ENCODE measurements at places on chromosomes 6 and 20. TPM values are rescaled to one million over a fixed set of nuclear protein-coding genes. Genes with fewer than 3 reads are reported as not detected.

DNA sequence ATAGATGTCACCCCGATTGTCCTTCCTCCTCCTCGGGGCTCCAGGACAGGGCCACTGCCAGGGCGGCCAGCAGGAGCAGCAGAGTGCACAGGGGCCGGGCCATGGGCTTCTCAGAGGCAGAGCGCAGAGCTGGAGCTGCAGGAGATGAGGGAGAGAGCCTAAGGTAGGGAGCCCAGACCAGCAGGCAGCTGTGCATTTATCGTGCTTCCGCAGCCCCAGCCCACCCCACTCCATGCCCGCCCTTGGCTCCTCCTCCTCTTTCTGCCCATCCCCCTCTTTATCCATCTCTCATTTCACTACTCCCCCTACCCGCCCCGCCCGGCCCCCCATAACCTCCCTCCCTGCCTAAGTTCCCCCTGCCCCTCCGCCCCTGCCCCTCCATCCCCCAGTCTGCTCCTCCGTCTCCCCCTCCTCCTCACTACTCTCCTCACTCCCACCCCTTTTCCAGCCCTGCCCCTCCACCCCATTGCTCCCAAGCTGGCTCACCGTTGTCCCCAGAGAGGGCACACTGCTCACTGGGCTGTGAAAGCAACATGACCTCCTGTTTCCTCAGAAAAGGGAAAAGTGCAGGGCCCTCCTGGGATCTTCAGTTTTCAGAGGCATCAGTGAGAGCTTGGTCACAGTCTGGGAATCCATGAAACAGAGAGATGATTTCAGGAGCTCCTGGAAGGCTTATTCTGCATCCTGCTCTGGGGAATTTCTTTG is 25.5 kb upstream of the CST1 start:
- H3K4me1 ChIP-seq = no peaks in the 10 kb centered on the region
- no peak overlapping the region for H3K4me3 ChIP-seq
- no peaks in the 10 kb centered on the region for H3K27me3 ChIP-seq
- DNase-seq = no peak
- no peaks in the 10 kb centered on the region for H3K36me3 ChIP-seq

Gene FKBP1C
- 1.2 TPM for total RNA-seq

Gene SNAI1
- 1.4 TPM for total RNA-seq

GRCh38 chr20:24328901-24329300 is 140.5 kb upstream of the SYNDIG1 start:
- no peaks in the 10 kb centered on the region for H3K27me3 ChIP-seq
- H3K36me3 ChIP-seq = no peaks in the 10 kb centered on the region
- no peak overlapping the region for H3K4me3 ChIP-seq
- no peaks in the 10 kb centered on the region for H3K4me1 ChIP-seq
- no peak for DNase-seq
- H3K27ac ChIP-seq = no peak overlapping the region

Gene PHACTR3
- not detected for total RNA-seq

DNA sequence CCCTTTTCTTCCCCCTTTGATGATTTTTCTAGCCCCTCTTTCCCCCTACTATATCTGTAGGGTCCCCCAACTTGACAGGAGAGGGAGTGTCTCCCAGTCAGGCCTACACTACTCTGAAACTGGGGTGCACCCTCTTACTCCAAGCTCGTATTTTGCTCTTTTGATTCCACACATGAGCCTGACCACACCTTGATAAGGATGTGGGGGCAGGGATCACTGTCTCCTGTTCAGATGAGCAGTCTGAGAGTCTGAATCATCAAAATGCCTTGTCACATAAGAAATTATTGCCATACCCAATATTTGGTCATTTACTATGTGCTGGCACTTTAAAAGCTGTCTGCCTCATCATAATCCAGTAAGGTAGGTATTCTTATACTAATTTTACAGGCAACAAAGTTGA is 15.9 kb downstream of the PNPLA1 start:
- no peak overlapping the region for H3K4me3 ChIP-seq
- no peaks in the 10 kb centered on the region for H3K36me3 ChIP-seq
- peaks cover 4% of the 10 kb centered on the region for H3K4me1 ChIP-seq
- H3K27me3 ChIP-seq = peaks cover 32% of the 10 kb centered on the region

DNA sequence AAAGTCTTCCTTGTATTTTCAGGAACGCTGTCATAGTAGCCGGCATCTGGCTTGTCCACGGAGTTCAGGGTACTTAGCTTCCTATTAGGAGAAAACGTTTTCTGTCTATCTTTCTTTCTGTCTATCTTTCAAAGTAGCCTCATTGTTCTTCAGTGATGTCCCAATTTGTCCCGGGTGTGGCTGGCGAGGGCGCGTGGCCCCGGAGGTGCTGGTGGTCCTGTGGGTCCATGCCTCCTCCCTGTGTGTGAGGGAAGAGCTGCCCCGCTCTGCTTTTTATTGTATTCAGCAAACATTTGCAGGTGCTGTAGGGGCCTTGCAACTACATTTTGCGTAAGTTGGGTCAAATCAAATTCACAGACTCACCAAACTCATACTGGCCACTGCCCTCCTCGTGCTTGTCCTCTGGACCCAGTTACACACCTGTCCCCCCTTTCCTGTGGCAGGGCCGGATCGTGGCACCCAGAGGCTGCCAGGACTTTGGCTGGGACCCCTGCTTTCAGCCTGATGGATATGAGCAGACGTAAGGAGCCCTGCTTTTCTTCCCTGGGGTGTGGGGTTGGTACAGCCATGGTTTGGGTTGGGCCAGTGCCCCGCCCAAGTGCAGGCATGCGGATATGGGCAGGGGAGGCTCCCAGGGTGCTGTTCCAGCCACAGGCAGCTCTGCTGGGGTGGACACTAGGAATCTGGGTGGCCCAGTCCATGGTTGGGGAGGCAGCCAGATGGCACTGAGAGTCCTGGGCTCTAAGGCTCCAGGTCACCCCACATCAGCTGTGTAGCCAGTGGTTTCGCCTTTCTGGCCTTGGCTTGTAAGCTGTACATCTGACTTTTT is 12.3 kb downstream of the ITPA start:
- H3K4me1 ChIP-seq = peaks cover 19% of the 10 kb centered on the region
- H3K27ac ChIP-seq = no peak overlapping the region
- DNase-seq = no peak
- no peak overlapping the region for H3K4me3 ChIP-seq
- no peaks in the 10 kb centered on the region for H3K27me3 ChIP-seq

- H3K36me3 ChIP-seq = no peaks in the 10 kb centered on the region
- DNase-seq = no peak
- no peaks in the 10 kb centered on the region for H3K27me3 ChIP-seq
- no peak within 1 kb of the TSS for H3K27ac ChIP-seq
Observed at GRCh38 chr20:62367136-62367632, at the start of gene LAMA5. Gene LAMA5, minus strand, starts transcription at chr20:62367312. Its CDS starts 67 bp downstream, at chr20:62367245.

DNA sequence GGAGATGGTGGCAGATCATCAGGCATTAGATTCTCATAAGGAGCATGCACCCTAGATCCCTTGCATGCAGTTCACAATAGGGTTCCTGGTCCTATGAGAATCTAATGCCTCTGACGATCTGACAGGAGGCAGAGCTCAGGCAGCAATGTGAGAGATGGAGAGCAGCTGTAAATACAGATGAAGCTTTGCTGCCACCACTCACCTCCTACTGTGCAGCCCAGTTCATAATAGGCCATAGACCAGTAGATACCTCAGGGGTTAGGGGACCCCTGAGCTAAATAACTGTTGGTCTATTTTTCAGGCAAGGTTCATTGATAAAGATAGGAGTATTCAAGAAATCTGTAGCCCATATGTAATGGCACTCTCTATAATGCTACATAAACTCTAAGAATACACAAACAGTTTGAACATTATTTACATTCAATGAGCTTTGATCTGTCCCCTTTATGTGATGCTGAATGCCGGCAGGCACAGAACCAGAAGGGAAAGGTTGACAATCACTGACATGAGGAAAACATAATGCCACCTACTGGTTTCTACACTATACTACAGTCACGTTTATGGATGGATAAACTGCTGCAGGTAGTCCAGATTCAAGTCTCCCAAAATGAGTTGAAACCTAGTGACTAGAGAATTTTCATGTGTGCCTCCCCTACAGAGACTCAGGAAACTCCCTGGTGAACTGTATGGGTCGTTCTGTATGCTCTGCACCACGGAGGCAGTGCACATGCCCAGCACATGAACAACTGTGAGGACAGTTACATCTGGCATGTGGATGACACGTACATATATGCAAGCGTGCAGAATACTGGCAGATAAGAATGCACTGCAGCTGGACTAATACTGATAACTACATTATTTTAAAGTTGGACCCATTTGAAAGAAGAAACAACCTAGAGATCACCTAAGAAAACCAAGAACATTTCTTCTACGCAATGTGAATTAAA is 72.0 kb downstream of the DST start:
- no peaks in the 10 kb centered on the region for H3K27me3 ChIP-seq
- H3K4me1 ChIP-seq = no peaks in the 10 kb centered on the region

DNA sequence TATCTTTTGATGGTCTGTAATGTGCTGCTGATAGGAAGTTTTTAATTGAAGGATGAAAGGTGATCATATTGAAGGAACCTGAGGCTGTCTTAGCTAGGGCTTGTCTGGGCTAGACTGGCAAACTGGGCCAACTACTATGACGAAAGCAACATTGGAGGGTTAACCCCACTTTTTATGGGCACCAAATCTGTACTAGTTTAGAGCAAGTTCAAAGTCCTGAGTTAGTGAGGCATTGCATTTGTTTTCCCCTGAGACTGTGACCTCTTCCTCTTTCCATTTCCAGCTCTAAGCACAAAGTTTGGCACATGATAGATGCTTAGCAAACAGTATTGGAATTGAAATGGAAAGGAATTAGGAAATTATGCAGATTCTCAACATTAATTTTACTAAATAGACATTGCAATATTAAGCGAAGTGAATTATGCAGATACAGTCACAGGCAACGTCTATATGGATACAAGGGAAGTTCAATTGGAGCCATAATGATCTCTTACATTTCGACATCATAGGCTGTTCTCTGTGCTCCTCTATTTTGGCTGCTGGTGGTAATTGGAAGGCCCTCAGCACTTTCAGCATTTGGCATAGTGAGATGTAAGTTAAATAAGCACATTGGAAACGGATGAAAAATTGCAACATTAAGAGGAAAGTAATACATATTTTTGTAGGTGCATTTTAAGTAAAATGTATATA is 22.2 kb downstream of the CEP57L1 start:
- H3K4me3 ChIP-seq = no peak overlapping the region
- H3K27ac ChIP-seq = no peak overlapping the region
- no peaks in the 10 kb centered on the region for H3K36me3 ChIP-seq
- no peaks in the 10 kb centered on the region for H3K4me1 ChIP-seq
- no peak for DNase-seq

GRCh38 chr20:1806456-1806855 is 88.8 kb upstream of the SIRPA start:
- H3K36me3 ChIP-seq = no peaks in the 10 kb centered on the region
- H3K27me3 ChIP-seq = peaks cover 27% of the 10 kb centered on the region
- H3K4me3 ChIP-seq = no peak overlapping the region
- DNase-seq = no peak
- no peak overlapping the region for H3K27ac ChIP-seq

DNA sequence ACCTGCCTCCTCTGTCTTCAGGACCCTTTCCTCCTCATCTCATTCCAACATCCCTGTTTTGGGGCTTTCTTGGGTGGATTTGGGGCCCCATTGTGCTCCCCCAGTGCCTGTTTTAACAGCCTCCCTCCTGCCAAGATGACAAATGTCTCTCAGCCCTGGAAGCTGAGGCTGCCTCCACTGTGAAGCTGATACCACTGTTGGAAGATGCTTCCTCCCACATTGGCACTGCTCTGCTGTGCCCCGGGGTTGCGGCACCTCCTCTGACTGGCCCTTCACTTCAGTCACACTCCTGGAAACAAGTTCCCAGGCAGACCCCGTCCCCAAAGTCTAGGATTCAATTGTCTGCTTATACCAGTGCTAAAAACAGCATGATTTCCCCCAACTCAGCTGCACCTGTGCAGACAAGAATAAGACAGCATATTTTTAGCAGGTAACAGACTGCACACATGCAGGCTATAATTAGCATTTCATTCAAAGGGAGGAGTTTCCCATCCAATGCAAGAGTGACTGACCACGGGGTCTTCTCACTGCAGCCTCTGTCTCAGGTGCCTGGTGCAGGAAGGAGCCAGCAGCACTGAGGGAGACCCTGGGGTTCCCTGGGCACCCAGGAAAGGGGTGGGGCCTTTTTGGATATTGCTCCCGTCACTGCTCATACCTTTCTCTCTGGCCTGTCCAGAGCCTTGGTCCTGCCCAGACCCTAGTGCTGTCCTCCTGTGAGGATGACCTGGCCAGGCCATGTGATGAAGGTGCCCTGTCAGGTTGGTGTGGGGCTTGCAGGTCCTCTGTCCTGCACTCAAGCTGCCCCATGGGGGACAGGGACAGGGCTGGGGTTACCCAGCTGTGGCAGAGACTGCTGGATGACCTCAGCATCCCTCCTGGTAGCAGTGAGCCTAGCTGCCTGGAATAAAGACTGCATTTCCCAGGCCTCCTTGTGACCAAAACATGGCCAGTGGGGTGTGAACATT is 31.5 kb upstream of the SULF2 start:
- peaks cover 7% of the 10 kb centered on the region for H3K27me3 ChIP-seq
- H3K4me3 ChIP-seq = no peak overlapping the region
- no peaks in the 10 kb centered on the region for H3K4me1 ChIP-seq
- no peak for DNase-seq
- no peaks in the 10 kb centered on the region for H3K36me3 ChIP-seq
- H3K27ac ChIP-seq = no peak overlapping the region

- no peaks in the 10 kb centered on the region for H3K4me1 ChIP-seq
- H3K4me3 ChIP-seq = no peak overlapping the region
- H3K36me3 ChIP-seq = peaks cover 9% of the 10 kb centered on the region
- no peak for DNase-seq
- no peak overlapping the region for H3K27ac ChIP-seq
Observed at GRCh38 chr6:118514689-118515088, 33.4 kb upstream of the PLN start.

Gene COL21A1
- total RNA-seq = not detected

Gene IRF4
- 71.3 TPM for total RNA-seq

- H3K27ac ChIP-seq = no peak overlapping the region
- no peak for DNase-seq
- H3K4me3 ChIP-seq = no peak overlapping the region
Observed at GRCh38 chr20:50993876-50994275, 29.0 kb downstream of the KCNG1 start.

DNA sequence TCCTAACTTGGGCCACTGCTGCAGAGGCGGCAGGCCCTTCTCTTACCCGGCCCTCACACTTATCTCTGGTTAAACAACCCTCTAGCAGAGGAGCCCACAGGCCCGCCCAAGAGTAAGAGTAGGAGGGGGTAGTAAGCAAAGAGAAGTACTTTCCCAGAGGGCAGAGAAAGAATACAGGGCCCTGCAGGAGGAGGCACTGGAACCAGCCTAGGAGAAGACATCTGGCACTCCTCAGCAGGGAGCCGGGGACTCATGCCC is 10.1 kb downstream of the MTCH1 start:
- H3K27me3 ChIP-seq = no peaks in the 10 kb centered on the region
- H3K4me3 ChIP-seq = no peak overlapping the region
- H3K36me3 ChIP-seq = peaks cover 90% of the 10 kb centered on the region
- H3K4me1 ChIP-seq = peaks cover 11% of the 10 kb centered on the region
- no peak for DNase-seq

- no peaks in the 10 kb centered on the region for H3K27me3 ChIP-seq
- no peaks in the 10 kb centered on the region for H3K4me1 ChIP-seq
- H3K36me3 ChIP-seq = peaks cover 6% of the 10 kb centered on the region
Observed at GRCh38 chr6:158160932-158161539, 7.0 kb downstream of the SERAC1 start.

Gene OPRM1
- total RNA-seq = not detected

GRCh38 chr6:135853227-135853626 is 1.7 kb downstream of the PDE7B start:
- no peak for DNase-seq
- peaks cover 11% of the 10 kb centered on the region for H3K4me1 ChIP-seq
- no peaks in the 10 kb centered on the region for H3K36me3 ChIP-seq
- peak overlapping the region; percentile 37 for H3K4me3 ChIP-seq

GRCh38 chr6:158218467-158218866 is 50.3 kb downstream of the GTF2H5 start:
- H3K4me1 ChIP-seq = no peaks in the 10 kb centered on the region
- H3K36me3 ChIP-seq = no peaks in the 10 kb centered on the region
- H3K27ac ChIP-seq = no peak overlapping the region
- no peaks in the 10 kb centered on the region for H3K27me3 ChIP-seq

Gene SLC16A10
- 24.4 TPM for total RNA-seq

All from CD4-positive, CD25-positive, alpha-beta regulatory T cell (primary cell).